NCI-H526 treated with DMSO at 0.1 percent for 48 hours (cell line): ENCODE measurements at places on chromosomes 16 and 17.

DNA sequence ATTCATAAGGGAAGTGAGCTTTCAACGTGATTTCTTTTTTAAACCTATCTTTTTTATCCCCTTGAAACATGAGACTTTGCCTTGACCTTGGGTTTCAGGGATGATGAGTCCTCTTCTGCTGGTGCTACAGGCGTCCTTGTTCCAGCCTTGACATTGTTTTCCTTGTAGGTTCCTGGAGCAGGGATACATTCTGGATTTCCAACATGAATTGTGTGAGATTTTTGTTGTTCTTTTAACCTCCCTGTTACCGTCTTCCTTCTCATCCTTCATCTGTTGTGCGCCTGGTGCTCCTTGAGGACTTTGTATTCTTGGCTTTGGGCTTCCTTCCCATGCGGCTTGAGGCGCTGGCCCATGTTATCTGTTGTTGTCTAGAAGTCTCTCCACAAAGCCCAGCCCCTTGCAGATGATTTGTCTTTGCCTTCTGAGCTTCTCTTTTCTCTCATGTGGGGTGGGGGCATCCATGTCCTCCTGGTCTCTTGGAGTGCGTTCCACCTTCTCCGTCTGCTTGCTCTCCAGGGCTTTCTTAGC lies 283.6 kb downstream of the SNX29 start:
- DNase-seq, result no peak

- no peak for DNase-seq
Measured at GRCh38 chr17:39146273-39146672, 5.2 kb downstream of the PLXDC1 start.

- DNase-seq, result peak; percentile 7
Measured at GRCh38 chr16:3938843-3939624, 58.5 kb upstream of the CREBBP start.

DNA sequence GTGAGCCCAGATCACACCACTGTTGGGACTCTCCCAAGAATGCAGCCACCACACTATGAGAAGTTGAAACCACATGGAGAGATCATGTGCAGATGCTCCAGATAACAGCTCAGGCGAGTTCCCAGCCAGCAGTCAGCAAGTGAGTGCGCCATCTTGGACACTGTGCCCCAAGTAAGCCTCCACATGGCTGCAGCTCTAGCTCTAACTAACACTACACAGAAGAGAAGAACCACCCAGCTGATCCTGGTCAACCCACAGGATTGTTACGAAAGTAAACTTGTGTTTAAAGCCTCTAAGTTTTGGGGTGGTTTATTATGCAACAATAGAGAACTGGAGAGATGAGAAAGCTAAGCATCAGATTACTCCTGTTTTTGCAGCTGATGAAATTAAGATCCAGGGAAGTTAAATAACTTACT lies 25.8 kb downstream of the SLC38A7 start:
- no peak for DNase-seq

- no peak for DNase-seq
Measured at GRCh38 chr17:41024697-41025096, 2.3 kb downstream of the KRTAP1-5 start.

GRCh38 chr17:76498876-76499251 lies 2.4 kb downstream of the RHBDF2 start:
- DNase-seq, result no peak

GRCh38 chr16:8194794-8195193 lies 395.5 kb downstream of the TMEM114 start:
- no peak for DNase-seq

GRCh38 chr16:61313931-61314330 lies 722.3 kb downstream of the CDH8 start:
- no peak for DNase-seq

DNA sequence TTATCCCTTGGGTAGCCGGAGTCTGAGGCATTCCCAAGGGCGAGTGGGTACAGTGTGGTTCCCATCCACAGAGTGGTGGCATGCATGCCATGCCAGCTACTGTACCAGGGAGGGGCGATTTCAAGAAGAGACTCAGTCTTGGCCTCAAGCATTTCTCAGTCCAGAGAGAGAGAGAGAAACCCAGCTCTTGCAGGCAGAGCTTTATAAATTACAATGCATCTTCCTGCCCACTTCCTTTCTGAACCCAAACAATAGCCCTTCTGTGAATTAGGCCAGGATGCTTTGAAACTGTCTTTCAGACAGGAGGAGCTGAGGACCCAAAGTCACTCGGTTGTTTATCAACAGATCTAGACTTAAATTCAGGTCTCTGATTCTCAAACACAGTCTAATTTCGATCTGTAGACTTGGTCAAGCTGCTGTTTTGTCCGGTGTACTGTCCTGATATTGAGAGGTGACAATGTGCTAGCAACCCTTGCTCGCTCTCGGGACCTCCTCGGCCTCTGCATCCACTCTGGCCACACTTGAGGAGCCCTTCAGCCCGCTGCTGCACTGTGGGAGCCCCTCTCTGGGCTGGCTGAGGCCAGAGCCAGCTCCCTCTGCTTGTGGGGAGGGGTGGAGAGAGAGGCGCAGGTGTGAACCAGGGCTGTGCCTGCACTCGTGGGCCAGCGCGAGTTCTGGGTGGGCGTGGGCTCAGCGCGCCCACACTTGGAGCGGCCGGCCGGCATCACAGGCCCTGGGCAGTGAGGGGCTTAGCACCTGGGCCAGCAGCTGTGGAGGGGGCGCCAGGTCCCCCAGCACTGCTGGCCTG lies 408.0 kb downstream of the UTP18 start:
- no peak for DNase-seq

GRCh38 chr16:74503412-74503811 lies 82.1 kb upstream of the CLEC18B start:
- no peak for DNase-seq

DNA sequence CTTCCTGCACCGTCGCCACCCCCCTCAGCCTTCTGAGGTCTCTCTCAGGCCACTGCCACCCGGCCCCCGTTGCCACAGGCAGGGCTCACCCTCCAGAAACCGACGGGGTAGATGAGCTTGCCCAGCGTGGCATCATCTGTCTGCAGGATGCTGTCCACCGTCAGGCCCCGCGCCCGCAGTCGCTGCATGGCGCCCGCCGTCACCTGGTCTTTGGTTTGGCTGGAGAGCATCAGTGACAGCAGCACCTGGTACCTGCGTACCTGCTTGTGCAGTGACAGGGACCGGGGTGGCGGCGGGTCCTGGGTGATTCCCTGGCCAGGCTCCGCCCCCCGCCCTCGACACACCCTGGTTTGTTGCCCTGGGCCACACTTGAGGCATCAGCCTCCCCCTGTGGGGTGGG lies 3.1 kb downstream of the NTHL1 start:
- DNase-seq, result no peak

- peak; percentile 43 for DNase-seq
Measured at GRCh38 chr17:81396722-81397313, 1.6 kb downstream of the BAHCC1 start.

DNA sequence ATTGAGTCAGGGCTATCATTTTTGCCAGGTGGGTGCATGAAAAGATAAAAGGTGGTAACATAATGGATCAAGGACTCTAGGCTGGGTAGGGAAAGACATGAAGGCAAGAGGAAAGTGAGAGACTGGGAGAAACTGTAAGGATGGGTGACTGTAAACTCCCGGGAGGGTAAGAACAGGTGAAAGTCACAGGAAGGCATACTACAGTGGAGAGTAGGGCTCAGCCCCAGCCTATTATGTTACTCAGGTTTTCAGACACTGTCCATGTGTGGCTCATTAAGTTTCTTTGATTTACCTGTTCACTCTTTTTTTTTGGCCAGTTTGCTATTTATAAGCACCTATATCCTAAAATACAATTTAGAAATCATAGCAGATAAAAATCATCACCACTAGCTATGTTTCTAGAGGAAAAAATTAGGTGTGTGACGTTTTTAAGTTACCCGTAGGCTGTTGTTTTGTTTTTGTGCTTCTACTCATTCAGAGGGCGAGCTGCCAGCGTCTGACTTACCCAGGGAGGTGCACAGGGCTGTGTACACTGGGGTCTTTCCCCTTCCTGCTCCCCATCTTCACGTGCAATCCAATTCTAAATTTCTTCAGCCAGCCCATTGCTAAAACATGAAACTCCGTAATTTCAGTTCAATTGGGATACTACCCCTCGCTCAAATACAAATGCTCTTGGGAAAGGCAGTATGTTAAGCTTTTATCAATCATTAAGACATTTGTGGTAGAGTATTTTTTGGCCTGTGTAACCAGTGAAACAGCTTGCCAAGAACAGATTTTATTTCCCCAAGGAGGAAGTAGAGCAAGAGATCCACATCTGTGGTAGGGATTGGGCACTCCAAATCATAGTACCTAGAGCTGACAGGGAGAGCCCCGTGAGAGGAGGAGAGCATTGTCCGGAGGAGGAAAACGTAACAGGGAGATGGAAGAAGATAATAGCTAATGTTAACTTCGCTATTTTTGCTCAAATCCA lies 21.7 kb upstream of the VWA3A start:
- DNase-seq, result no peak

GRCh38 chr17:8935191-8935590 lies 30.3 kb downstream of the PIK3R5 start:
- no peak for DNase-seq

GRCh38 chr17:41377546-41377945 lies 4.6 kb downstream of the KRT34 start:
- no peak for DNase-seq

DNA sequence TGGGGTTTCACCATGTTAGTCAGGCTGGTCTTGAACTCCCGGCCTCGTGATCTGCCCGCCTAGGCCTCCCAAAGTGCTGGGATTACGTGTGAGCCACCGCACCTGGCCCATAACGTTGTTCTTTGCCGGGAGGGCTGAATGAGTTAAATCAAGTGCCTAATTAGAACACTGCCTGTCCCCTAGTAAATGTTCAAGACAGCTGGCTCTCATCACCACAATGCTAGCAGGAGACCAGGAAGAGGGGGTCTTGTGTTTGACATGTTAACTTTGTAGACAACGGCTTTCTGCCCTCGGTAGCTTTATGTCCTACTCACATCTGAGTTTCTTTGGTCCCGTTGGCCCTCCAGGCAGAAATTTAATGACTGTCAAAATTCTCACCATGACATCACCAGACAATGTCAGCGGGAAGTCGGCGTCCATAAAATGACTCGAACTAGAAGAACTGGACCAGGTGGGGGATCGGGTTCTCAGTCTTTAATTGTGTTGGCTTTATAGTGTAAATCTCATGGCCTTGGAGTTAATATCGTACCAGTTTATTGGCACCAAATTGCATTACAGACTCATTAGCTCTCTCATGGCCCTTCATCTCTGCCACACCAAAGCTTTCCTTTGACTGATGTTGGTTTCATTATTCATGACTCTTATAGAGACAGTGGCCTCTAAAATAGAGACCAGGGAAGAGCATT lies 11.4 kb upstream of the ITPRIPL2 start:
- DNase-seq, result no peak

GRCh38 chr16:8588682-8589056 lies 1.6 kb downstream of the TMEM114 start:
- no peak for DNase-seq

GRCh38 chr17:46108120-46108519 lies 85.1 kb downstream of the KANSL1 start:
- no peak for DNase-seq

DNA sequence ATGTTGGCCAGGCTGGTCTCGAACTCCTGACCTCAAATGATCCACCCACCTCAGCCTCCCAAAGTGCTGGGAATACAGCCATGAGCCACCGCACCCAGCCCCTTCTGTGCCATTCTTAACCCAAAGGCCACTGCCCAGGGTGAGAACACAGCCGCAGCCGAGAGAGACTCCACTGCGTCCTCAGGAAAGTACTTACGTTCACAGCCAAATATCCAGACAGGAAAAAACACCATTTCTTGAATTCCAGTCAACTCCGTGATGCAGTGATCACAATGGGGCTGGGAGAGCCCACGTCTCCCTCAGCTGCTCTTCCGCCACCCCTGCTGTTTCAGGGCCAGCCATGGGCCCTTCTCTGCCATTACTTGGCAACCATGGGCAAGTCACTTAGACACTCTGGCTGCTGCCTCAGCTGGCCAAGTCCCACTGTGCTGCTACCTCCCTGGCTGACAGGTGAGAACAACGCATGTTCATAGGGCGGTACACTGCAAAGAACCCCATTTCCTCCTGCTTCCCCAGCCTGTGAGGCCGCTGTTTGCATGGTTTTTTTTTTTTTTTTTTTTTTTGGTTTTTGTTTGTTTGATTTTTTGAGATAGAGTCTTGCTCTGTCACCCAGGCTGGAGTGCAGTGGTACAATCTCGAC lies 4.3 kb downstream of the CDIP1 start:
- DNase-seq, result no peak

GRCh38 chr16:77660311-77660710 lies 62.0 kb upstream of the NUDT7 start:
- peak; percentile 9 for DNase-seq

DNA sequence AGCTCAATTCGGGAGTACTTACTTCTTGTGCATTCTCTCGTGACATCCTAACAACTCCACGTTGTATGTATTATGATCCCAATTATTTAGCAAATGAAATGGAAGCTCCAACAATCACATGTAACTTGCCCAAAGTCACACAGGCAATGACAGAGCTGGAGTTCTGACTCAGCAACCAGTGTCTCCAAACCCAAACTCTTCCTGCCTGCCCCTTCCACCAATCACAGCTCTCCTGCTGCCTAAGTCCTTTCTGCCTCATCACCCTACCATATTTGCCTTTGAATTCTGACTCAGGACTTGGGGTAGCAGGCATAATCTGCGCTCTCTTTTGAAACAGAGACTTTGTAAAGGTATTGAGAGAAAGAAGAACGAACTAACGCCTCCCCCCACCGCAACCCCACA lies 245.2 kb upstream of the MAF start:
- DNase-seq, result no peak

- DNase-seq, result no peak
Measured at GRCh38 chr17:41561554-41561953, 10.3 kb downstream of the KRT9 start.

DNA sequence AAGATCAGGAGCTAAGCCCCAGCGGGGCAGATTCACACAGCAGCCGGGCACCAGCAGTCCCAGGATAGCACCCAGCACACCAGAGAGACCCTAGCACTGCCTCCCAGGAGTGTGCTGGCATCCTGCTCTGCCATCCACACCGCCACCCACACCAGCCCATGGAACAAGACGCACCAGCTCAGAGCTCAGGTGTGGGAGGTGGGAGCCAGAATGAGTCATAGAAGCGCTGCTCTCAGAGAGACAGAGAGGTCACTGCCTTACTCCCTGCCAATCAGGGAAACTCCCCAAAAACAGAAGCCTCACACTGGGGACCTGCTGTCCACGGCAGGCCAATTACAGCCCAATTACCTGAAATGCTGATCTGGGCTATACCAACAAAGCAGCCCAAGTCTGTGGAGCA lies 64.9 kb downstream of the CDYL2 start:
- DNase-seq, result no peak
